HS-5 (cell line): ENCODE measurements at places on chromosomes 5 and 9.

GRCh38 chr9:109806506-109807115 lies 26.6 kb downstream of the PALM2AKAP2 start:
- DNase-seq = no peak

DNA sequence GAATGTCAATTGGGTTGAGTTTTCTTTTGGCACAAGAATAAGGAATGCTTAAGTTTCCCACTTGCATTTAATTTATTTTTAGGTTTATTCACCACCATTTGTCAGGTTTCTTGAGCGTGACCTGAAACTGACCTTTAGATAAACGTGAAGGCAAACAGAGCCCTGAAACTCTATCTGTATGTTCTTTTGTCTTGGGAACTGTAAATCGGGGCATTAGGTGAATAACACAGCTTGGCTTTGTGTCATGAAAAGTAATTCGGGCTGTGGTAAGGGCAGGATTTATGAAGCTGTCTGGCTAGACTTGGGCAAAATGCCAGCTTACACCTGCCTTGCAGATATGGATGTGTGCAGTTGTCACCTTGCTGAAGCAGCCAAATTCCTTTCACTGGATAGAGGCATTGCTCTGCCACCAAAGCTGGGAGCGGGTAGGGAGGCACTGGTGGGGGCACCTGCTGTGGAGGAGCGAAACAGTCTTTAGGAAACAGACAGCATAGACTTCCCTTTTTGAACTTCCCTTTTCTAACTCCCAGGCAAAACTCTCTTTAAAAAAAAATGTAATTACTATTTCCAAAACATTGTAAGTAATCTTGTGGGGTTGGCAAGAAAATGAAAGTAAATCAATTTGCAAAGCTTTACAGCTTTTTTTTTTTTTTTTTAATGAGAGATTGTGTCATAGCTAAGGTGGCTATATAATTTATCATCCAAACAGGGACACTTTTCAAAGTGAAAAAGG lies 545.2 kb downstream of the CSNK1G3 start:
- DNase-seq = no peak

- no peak for DNase-seq
Measured at GRCh38 chr5:142184988-142185387, 76.4 kb downstream of the NDFIP1 start.

- DNase-seq = no peak
Measured at GRCh38 chr9:80074439-80074838, 502.7 kb downstream of the TLE4 start.

DNA sequence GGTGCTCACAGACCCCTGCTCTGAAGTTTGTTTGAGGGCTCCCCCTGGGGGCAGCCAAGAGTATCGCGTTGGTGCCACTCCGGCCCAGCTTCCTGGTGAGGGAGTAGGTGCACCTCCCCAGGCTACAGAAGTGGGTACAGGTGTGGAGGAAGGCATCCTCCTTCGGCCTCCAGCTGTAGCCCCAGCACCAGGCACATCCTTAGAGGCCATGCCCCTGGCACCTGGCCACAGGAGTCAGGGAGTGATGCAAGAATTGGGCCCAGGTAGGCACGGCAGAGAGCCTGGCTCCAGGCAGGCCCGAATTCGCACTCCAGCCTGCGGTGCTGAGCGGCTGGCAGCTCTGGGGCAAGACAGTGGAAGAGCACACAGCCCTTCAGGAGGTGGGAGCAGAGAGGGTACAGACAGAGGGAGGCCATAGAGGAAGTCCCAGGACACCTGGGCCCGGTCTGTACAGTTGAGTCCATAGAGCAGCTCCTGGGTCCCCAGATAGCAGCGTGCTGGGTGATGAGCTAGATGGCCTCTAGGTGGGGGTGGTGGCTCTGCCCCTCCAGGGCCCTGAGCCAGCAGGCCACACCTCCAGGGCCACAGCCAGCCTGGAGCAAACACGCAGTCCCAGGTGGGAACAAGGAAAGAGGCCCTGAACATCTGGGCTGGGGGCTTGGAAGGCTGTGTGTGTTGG lies 2.4 kb downstream of the SAPCD2 start:
- DNase-seq = no peak

DNA sequence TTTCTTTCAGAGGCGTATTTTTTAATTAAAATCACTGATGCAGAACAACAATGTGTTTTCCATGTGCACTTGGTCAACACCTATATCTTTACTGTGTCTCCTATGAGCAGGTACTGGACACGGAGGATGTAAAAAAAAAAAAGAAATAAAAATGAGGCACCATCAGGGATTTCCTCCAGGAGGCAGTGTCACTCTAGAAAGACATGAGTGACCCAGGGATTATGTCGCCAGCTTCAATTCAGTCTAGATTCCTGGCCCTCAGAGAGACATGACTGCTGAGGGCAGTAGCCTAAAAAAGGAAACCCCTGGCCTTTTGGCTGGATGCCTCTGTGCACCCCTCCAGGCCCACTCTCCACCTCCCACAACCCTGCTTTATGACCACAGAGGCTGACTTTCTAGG lies 18.3 kb upstream of the IL33 start:
- DNase-seq = no peak

- no peak for DNase-seq
Measured at GRCh38 chr9:101269591-101270283, 115.1 kb downstream of the BAAT start.

DNA sequence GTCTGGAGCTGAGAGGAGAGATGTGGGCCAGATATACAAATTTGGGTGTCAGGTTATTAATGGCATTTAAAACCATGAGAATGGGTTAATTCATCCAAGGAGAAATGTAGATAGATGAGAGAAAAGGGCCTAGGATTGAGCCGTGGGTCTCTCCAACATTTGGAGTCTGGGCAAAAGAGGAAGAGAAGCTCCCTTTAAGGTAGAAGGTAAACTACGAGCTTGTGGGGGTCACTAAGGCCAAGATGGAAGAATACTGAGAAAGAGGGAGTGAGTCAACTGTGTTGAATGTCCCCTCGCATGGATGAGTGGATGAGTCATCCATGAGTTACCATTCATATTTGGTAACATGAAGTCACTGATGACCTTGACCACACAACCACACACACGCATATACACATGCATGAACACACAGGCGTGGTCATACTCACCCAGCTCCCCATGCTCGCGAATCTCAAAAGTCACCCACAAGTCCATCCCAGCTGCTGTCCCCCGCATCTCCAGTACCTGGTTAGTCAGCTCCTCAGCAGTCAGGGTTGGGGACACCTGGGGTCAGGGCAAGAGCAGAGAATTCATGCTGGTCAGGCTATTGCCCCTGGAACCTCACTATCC lies 6.8 kb upstream of the FCHSD1 start:
- peak; percentile 82 for DNase-seq

DNA sequence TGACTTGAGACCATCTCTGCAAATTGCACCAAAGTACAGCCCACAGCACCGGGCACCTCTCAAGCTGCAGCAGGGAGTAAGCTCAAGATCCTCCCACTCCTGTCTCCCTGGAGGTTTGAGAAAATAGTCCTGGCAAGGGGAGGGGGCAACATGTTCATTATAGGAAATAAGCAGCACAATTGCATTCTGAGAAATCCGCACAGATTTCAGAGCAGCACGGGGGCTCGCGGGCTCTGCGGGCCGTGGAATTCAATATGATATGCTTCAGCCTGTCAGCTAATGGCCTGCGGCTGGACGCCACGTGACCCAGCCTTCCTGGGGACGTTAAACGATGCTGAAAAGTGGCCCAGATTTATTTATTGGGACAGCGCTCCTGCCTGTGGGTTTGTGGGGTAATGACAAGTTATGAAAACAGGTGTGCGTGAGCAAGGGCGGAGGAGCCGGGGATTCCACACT lies 156.4 kb downstream of the DAB2IP start:
- no peak for DNase-seq

DNA sequence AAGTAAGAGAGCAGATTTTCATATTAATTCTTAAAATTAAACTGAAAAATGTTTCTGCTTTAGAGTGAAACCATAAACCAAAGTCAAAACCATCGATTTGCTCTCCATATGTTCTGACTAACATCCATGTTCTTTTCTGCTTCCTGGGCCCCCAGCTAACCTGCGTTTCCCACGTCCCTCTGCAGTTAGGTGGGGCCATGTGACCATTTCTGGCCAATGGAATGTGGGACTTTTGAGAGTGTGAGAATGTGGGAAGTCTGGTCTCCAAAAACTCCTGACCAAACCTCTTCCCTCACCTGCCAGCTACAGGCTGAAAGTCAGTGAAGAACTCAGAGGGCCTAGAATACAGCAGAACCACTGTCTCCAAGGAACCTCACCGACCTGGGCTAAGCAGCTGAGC lies 44.9 kb downstream of the ANKH start:
- no peak for DNase-seq

- DNase-seq = no peak
Measured at GRCh38 chr5:3449481-3449880, 146.2 kb upstream of the IRX1 start.

DNA sequence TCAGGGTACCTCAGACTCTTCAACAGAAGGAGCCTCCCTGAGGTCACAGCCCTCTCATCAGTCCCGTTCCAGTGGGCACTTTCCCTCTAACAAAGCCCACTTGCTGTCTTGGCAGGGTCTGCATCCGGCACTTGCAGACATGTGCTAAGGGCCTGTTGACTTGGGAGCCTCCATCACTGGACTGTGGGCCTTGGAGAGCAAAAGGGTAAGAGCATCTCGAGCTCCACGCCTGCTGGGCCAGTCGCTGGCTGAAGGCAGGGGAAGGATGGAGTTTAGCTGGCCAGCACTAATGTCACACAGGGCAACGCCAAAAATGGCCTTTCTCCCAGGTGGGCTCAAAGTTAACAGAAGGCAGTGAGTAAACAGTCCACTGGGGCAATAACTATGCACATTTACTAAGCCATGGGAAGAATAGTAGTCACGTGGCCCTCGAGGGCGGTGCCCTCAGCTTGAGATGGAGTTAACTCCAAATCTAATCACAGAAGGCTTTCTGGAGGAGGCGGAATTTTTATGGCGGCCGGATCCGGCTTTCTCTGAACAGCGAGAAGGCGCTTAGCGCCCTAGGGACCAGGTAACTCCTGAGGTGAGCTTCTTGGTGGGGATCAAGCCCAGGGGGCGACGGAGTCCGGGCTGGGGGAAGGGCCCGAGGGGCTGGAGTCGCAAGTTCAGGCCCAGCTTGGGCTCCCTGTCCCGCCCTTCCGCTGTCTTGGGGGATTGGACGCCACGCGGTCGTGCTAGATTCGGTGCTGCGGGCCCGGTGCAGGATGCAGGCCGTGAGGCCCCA lies 2.0 kb upstream of the NSD1 start:
- DNase-seq = no peak

DNA sequence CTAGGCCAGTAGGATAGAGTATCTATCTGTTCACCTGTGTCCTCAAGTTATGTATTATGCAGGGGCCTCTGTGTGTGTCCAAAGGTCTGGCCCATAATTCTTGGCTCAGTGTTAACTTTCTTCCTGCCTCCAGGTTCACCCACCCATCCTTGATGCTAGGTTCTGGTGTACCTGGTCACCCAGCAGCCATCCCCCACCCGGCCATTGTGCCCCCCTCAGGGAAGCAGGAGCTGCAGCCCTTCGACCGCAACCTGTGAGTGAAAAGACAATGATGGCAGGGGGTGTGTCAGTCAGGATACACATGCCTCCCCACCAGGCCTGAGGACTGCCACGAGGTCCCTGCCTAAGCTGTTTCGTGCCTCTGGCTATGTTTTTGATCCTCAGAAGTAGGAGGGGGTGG lies 27.6 kb downstream of the TCF7 start:
- no peak for DNase-seq

DNA sequence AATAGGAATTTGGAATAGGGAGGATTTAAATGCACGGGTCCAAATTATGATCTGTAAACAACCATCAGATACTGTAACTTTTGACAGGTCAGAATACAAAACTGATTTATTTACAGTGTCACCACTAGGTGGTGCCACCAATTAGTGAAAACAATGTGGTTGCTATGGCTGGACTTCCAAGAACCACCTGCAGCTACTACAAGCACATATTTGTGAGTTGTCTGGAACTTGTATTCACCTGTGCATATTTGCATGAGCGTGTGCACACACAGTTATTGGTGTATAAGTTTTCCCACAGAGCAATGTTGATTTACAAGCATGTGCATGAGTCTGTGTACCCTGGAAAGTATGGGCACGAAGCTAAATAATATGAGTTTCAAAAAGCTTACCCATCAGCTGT lies 3.0 kb upstream of the HRCT1 start:
- DNase-seq = no peak

DNA sequence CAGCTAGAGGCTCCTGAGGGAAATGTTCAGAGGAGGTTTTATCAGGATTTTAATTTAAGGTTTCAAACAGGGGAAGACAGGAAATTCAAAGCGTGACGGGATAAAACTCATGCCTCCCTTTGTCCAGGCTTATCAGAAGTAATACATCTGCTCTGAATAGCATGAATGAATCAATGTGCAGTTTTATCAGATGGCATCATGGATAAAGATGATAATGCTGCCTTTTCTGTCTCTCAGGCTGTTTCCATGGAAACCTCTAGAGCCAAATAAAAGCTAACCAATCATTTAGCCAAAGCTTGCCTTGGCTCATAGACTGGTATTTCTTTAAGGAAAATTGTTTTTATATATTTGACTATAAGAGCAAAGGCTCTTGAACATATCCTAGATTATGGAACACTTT lies 16.4 kb downstream of the MFAP3 start:
- no peak for DNase-seq

DNA sequence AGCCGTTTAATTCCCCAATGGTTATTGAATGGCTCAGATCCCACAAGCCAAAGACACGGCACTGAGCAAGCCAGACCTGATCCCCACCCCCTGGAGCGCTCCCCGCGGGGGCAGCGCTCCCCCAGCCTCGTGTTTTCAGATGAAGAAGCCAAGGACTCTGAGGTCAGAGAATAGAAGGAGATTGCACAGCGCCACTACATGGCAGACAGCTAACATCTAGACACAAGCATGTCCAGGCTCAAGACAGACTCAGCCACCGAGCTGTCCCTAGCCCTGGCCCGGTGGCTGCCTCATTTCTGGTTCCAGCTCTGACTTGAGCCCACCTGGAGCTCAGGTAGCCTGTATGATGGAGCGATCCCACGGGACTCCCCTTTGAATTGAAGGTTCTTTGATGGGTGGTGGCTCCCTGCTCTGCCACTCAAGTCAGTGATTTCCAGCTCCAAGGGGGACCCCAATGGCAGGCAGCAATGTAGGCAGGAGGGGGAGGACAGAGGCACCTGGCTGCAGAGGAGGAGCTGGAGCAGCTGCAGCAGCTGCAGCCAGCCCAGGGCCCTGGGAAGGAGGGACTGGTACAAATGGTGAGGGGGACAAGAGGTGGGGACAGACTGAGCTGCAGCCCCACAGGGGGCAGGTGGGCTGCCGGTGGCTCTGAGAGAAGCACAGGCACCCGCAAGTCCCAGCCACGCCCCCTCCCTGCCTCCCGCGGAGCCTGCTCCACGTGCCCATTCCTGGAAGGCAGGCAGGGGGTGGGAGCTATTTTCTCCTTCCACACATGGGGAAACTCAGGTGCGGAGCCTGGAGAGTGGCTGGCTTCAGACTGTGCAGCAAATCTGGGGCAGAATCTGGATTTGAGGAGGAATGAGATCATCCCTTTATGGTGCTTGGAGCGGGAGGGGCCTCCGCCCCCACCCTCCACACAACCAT lies 40.2 kb downstream of the NTNG2 start:
- DNase-seq = no peak

- peak; percentile 64 for DNase-seq
Measured at GRCh38 chr5:96388176-96388575, 44.9 kb downstream of the PCSK1 start.

- no peak for DNase-seq
Measured at GRCh38 chr5:111901296-111901695, 144.3 kb upstream of the NREP start.
